ENCODE measurements at places on chromosomes 4 and X.

GRCh38 chr4:110597582-110597981, 25.3 kb downstream of the PITX2 start:
- DNase-seq: no peak

DNA sequence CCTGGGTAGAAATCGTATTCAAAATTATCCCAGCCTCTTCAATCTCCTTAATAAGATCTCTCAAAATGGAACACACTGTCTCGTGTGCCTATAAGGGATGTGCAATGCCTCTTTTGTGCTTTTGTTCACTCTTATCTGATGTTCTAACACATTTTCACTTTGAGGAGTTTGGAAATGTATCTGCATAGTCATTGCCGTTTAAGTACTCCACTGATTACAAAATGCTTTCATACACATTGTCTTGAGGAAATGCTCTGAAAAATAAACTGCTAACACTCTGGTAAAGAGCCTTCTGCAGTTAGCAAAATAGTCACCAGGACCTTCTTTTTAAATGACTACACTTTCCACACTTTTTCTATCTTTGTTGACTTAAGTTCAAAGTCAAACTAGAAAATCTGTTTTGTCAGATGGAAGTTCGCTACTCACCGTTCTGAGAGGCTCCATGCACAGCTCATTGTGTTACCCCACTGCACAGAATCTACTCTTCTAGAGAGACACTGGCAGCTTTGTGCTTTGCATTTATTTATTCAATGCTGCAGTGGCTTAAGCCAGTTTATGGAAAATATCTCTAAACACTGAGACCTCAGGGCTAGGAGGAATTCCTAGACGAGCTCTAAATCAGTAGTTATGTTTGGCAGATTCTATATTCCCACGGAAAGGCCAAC, 159.0 kb downstream of the CHIC2 start:
- no peak for DNase-seq

- DNase-seq: no peak
These were observed 45.9 kb downstream of the FGFRL1 start for GRCh38 chr4:1057403-1057745.

GRCh38 chr4:74440356-74440755, 4.6 kb upstream of the AREG start:
- DNase-seq: no peak

DNA sequence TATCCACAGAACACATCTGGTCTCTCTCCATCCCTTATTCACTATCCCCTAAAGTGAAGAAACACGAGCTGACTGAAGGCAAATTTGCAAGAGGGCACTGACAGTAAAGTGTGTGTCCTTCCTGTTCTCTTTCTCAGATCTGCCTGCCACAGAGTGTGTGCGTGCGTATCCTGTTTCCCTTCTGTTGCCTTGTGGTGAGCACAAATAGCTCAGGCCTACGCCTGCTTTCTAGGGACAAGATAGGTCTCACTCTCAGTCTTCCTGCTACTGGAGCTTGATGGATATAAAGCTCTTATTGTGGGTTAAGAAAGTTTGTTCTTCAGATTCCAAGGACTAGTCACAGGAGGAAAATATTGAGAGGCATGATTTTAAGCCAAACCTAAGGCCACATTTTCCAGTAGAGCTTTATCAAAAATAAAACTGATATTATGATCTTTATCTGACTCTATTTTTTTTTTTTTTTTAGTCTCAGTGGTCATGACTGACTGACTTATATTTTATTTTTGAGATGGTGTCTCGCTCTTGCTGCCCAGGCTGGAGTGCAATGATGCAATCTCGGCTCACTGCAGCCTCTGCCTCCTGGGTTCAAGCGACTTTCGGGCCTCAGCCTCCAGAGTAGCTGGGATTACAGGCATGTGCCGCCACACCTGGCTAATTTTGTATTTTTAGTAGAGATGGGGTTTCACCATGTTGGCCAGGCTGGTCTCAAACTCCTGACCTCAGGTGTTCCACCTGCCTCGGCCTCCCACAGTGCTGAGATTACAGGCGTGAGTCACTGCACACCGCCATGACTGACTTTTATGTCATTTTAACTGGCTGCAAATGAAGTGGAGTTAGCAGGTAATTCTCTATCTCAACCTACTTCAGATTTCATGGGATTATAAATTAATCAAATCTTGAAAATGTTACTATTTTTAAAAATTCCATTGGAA, 140.3 kb upstream of the SH3RF1 start:
- peak; percentile 68 for DNase-seq

GRCh38 chr4:8472689-8473197, 32.2 kb downstream of the TRMT44 start:
- DNase-seq: no peak

DNA sequence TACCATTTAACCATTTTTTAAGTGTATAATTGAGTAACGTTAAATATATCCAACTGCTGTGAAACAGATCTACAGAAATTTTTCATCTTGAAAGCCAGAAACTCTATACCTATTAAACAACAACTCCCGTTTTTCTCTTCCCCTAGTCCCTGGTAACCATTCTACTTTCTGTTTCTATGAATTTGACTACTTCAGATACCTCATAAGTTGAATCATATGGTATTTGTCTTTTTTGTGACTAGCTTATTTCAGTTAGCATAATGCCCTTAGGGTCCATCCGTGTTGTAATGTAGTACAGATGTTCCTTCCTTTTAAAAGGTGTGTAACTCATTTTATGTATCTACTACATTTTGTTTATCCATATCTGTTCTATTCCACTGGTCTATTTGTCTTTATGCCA, 48.7 kb downstream of the STAG2 start:
- DNase-seq: peak; percentile 5
